ENCODE measurements at places on chromosomes 16 and 17.

GRCh38 chr16:14205666-14206065 lies 134.5 kb downstream of the MRTFB start:
- DNase-seq, result peak; percentile 24

DNA sequence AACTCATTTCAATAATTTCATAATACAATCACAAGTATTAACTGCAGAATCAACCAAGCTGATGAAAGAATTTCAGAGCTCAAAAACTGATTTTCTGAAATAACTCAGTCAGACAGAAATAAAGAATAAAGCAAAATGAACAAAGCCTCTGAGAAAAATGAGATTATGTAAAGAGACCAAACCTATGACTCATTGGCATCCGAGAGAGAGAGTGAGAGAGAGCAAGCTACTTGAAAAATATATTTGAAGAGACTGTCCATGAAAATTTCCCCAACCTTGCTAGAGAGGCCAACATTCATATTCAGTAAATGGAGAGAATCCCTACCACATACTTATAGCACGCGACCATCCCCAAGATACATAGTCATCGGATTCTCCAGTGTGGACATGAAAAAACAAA lies 1376.4 kb downstream of the CDH11 start:
- DNase-seq, result no peak

DNA sequence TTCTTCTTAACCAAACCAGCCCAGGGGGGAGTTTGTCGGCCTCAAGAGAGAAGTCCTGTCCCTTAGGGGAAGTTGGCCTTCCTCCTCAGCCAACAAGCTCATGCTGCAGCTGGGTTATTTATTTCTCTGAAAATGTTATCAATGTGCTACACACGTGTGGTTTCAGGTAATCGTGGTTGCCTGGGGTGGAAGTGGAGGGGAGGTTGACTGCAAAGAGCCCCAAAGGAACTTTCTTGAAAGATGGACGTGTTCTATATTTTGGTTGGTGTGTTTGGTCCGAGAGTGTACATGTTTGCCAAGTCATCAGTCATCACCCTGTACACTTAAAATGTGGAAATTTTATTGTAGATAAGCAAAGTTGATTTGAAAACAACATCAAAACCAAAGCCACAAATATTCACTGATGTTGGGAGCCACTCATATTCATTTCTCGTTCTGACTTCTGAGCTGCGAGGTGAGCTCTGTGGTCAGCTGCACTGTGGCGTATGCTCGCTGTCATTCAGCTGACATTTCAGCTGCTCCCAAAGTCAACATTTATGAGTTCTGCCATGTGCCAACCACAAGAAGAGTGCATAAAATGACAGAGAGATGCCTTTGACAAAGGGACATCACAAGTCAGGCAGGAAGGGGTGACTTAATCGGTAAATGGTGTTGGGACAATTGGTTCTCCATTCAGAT lies 26.5 kb upstream of the ADGRG1 start:
- DNase-seq, result peak; percentile 69

DNA sequence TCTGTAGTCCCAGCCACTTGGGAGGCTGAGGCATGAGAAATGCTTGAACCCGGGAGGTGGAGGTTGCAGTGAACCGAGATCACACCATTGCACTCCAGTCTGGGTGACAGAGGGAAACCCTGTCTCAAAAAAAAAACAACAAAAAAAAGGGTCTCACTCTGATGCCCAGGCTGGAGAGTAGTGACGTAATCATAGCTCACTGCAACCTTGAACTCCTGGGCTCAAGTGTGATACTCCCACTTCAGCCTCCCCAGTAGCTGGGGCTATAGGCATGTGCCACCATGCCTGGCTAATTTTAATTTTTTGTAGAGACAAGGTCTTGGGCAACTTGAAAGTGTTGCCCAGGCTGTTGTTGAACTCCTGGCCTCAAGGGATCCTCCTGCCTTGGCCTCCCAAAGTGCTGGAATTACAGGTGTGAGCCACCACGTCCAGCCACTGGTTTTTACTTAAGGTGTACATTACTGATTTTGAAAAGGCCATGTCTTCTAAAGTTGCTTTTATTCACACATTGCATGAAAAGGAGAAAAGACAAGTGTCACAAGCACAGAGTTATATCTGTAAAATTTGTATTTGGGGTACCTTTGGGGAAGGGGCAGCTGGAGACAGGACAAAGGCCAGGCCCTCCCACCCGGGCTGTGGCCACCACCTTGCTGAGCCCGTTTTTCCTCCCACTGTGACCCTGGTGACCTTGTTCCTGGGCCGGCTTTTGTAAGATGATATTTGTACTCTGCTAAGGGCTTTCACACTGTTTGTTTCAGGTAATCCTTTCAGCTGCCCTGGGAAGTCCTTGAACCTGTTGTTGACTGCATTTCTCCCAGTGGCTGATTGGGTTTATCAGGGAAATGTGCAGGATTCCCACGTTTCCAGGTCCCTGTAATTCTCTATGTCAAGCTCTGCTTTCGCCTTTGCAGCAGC lies 11.5 kb downstream of the GPT2 start:
- no peak for DNase-seq

DNA sequence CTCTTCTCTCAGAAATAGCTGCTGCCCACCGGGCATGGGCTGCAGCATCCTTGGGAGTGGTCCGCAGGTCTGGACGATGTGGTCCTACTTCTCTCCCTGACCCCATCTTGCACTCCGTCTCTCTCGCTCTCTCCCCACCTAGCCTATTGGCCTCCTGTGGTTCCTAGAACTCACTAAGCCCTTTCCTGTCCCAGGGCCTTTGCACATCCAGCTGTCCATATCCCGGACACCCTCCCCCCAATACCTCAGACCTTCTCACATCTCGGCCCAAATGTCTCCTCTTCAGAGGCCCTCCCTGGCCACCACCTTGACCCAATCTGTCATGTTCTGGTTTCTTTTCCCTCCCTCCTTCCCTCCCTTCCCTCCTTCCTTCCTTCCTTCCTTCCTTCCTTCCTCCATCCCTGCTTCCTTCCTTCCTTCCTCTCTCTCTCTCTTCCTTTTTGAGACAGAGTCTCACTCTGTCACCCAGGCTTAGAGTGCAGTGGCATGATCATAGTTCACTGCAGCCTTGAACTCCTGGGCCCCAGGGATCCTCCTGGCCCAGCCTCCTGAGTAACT lies 4.5 kb downstream of the SLC4A1 start:
- no peak for DNase-seq

DNA sequence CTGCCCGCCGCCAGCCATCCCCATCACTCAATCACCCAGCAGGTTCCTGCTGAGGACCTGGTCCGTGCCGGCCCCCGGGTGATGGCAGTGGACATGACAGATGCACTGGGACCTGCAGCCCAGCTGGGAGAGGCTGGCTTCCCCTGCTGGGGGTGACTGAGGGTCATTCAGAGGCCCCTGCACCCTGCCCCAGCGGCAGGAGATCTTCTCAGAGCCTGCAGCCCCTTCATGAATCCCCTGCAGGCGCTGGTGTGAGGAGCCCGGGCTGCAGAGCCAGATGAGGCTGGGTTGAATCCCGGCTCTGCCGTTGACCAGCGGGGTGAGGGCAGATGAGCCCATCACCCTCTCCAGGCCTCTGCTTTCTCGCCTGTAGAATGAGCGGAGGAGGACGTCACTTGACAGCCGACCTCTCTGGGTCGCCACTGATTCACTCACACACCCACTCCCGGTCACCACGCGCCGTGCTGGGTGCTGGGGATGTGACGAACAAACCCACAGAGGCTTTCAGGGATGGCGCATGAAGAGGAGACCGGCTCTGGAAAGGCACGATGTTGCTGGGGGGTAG lies 95.2 kb upstream of the CIBAR2 start:
- no peak for DNase-seq

GRCh38 chr17:66088173-66088572 lies 103.8 kb downstream of the CEP112 start:
- DNase-seq, result no peak

DNA sequence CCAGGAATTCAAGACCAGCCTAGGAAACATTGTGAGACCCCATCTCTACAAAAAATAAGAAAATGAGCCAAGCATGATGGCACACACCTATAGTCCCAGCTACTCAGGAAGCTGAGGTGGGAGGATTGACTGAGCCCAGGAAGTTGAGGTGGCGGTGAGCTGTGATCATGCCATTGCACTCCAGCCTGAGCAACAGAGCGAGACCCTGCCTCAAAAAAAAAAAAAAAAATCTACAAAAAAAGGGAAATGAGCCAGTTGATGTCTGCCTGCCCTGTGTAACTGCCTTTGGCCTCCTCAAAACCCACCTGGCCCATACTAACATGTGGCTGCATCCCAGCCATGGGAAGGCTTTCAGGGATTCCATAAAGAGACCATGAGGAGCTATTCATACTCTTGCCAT lies 4.5 kb downstream of the RANBP10 start:
- no peak for DNase-seq

GRCh38 chr16:64096689-64097088 lies 1025.2 kb downstream of the CDH11 start:
- no peak for DNase-seq

DNA sequence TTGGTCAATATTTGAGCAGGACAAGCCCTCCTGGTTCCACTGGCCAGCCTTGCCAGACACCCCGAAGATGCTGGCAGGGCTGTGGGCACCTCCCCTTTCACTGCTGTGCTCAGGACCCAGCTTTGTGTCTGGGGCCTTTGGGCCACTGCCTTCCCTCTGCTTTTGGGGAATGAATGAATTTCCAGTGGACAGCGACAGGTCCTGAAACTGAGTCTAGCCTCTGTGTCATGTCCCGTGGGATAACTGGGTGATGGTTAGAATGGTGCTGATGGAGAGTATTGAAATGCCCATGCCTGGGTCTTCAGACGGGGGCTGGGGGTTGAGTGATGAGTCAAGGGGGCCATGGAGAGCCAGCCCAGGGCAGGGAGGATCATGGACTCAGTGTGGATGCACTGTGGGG lies 135.8 kb downstream of the FOXL1 start:
- DNase-seq, result no peak

GRCh38 chr17:60600490-60601446 lies 775 bp downstream of the PPM1D start:
- DNase-seq, result peak; percentile 59

- DNase-seq, result no peak
These were observed 252.0 kb upstream of the KIF2B start for GRCh38 chr17:53570731-53571130.

DNA sequence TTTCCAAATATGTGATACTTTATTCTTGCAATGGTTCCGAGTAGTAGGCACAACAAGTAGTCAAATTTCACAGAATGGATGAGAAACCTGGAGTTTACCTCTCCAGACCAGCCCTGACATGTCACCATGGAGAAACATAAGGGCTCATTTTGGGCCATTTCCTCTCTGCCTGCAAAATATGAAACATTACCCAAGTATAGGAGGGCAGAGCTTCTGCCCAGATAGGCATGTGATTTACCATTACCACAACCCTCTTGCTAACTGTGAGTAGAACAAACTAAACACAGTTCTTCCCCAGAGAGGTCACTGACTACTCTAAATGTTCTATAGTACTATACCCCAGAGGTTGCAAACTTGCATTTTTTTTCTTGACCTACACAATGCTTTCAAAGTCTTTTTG lies 15.7 kb upstream of the KPNB1 start:
- DNase-seq, result no peak

DNA sequence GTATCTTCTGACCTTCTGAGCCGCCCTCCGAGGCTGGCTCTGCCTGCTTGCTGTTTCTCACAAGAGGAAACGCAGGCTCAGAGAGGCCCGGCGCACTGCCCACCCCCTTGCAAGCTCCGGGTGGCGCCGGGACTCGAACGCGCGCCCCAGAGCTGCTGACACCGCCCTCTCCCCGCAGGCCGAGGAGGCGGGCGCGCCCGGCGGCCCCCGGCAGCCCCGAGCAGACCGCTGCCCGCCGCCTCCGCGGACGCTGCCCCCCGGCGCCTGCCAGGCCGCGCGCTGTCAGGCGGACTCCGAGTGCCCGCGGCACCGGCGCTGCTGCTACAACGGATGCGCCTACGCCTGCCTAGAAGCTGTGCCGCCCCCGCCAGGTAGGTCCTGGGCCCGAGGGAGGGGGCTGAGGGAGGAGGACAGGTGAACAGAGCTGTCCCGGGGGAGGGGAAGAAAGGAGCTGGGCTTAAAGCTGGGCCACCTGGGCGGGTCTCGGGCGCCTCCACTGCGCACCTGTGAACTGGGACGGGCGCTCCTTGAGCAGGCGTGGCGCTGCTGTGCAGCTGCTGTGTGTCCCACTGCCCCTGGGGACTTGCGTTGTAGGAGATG lies 18.2 kb downstream of the WFDC1 start:
- DNase-seq, result no peak

DNA sequence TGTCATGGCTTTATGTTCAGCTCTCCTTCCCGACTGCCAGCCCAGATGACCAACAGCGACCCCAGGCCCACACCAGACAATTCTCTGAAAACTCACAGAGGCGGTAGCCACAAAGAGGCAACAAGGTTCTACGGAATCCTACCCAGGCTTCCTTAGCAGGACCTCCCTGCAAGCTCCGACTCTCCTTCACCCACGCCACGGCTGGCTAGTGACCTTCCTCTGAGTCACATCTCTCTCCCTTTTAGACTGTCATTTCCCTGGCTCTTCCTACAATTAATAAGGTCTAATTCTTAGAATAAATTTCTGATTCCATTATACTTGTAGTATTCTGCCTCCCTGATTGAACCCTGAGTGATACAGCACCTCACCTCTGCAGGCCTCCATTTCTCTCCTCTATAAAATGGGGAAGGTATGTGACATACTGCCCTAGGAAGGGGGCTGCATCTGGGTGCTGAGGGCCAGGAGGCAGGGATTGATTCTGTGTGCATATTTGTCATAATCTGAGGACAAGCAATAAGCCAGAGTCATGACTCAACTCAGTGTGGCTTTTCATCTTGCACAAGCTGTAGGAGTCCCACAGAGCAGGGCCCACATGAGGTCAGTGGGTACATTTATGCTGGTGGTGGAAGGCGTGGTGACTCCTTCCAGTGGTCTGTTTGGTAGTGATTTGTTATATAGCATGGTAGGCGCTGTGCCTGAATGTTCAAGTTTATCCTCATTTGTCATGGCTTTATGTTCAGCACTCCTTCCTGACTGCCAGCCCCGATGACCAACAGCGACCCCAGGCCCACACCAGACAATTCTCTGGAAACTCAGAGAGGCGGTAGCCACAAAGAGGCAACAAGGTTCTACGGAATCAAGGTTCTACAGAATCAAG lies 46.2 kb downstream of the SMPD3 start:
- DNase-seq, result no peak

DNA sequence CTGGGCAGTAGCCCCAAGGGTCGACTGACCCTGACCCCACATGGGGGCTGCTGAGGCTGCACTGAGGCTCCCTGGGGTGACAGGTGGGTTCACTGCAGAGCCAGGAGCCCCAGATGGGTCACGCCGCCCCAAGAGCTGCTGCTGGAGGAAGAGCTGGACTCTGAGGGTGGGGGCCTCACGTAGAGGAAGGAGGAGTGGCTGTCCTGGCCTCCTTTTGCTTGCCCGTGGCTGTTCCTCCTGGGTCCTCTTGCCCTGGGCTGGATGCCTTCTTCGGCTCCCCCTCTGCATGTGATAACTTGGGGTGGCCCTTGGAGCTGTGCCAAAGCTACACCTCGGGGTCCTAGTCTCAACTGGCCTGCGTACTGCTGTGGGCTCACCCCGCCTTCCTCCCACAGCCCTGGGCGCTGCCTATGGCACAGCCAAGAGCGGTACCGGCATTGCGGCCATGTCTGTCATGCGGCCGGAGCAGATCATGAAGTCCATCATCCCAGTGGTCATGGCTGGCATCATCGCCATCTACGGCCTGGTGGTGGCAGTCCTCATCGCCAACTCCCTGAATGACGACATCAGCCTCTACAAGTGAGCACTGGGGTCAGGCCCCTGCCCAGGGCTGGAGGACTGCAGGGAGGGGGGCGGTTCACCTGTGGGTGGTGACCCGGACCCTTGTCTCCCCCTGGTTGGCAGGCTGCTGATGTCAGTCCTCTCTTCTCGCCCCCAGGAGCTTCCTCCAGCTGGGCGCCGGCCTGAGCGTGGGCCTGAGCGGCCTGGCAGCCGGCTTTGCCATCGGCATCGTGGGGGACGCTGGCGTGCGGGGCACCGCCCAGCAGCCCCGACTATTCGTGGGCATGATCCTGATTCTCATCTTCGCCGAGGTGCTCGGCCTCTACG lies 1.1 kb upstream of the AMDHD2 start:
- no peak for DNase-seq

Measured in GM10248 (cell line).